Activated naive CD4-positive, alpha-beta T cell treated with anti-CD3 and anti-CD28 coated beads, Interleukin-2, amount 10 ng/mL, durations not matched to agents 7 days and 5 days (primary cell): ENCODE measurements at places on chromosomes 4 and X.

DNA sequence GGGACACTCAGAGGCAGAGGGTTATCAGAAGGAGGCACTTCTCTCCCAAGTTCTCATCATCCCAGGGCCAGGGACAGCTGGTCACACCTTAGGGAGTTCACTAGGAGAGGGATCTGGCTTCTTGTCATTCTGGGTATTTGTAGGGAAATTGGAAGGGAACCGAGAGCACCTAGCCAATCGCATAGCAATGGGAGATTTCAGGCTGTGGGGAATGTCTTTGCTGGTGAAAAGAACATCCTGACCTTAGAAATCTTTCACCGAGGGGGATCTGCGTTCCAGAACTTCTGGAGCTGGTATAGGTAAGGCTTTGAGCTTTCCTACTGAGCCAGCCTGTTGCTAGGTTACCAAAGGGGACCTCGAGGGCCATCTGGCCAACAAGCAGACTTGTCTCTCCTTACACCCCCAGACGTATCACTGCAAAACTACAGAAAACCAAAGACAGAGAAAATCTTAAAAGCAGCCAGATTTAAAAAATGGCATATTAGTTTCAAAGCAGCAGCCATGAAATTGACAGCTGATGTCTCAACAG, 6.8 kb downstream of the HTT-AS start:
- DNase-seq: no peak

GRCh38 chr4:101237773-101238172, 109.6 kb downstream of the PPP3CA start:
- no peak for DNase-seq

DNA sequence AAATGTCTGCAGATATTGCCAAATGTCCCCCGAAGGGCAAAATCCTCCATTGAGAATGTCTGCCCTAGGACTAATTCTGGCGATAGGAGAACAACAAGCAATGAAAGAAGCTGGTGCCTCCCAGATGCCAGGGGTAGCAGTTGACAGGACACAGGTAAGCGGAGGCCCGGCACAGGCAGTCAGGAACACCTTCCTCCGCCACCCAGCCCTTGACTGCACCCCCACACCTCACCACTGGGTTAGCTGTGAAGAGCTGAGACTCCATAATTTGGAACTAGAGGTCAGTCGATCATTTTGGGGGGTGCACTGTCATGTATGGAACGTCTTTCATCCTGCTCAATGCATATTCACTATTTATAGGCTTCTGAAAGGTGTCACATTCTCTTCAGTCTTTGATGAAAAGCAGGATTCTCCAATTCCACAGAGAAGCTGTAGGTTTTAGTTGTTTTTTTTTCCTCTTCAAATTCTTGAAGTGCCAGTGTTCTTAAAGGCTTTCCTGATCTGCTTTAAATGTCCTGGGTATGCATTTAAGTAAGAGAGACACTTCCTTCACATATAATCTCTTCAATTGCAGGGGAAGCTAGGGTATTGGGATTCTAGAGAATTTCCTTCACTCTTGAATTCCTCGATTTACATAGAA, 111.6 kb upstream of the ZFP42 start:
- DNase-seq: no peak

DNA sequence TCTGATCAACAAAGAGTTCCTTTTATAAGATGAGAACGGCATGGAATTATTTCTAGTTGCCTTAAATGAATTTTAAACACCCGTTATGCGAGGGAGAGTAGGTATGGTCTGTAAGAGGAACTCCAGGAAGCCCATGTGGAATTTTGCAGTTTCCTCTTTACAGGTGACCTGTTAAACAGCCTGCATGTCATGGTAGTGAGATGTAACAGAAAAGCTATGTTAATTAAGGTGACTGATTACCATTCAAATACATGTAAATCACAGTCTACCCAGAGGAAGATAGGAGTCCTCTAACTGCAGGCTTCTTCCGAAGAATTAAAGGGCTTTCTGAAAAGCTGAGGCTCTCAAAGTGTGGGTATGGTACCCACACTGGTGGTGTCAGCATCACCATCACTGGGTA, 163.6 kb downstream of the CBR4 start:
- DNase-seq: no peak

DNA sequence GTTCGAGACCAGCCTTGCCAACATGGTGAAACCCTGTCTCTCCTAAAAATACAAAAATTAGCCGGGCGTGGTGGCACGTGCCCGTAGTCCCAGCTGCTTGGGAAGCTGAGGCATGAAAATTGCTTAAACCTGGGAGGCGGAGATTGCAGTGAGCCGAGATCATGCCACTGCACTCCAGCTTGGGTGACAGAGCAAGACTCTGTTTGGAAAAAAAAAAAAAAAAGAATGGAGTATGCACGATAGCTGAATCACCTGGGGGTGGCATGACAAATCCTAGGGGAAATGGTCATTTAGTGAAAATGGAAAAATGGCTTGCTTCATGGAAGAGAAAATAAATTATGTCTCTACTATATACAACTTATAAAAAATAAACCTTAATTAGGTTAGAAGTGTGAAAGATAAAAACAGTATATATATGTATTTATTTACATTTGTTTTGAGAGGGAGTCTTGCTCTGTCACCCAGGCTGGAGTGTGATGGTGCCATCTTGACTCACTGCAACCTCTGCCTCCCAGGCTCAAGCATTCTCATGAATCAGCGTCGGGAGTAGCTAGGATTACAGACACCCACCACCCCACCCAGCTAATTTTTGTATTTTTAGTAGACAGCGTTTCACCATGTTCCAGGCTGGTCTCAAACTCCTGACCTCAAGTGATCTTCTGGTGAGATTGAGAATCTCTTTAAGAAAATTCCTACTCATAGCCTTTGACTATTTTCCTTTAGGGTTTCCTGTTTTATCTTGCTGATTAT, 19.3 kb upstream of the ING2 start:
- no peak for DNase-seq

GRCh38 chr4:10048941-10049697, 27.8 kb upstream of the SLC2A9 start:
- DNase-seq: no peak

GRCh38 chrX:150334100-150334499, 29.0 kb upstream of the MAMLD1 start:
- DNase-seq: no peak

GRCh38 chrX:104618106-104618895, 52.3 kb downstream of the IL1RAPL2 start:
- DNase-seq: no peak

DNA sequence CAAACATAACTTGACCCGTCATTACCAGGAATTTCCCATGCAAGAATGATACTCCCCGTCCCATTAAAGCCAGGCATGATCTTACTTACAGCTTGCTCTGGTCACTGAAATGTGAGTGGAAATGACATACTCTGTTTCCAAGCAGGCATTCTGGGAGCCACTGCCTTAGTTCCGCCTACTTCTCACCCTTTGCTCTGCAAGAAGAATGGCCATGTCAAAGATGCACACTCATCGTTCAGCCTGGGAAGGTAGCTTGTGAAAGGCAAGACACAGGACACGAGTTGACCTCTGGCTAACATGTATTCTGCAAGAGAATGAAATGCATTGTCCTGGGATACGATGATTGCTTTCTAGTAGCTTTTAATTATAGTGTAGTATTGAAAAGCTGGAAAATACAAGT, 1144.4 kb downstream of the NLGN4X start:
- DNase-seq: no peak

DNA sequence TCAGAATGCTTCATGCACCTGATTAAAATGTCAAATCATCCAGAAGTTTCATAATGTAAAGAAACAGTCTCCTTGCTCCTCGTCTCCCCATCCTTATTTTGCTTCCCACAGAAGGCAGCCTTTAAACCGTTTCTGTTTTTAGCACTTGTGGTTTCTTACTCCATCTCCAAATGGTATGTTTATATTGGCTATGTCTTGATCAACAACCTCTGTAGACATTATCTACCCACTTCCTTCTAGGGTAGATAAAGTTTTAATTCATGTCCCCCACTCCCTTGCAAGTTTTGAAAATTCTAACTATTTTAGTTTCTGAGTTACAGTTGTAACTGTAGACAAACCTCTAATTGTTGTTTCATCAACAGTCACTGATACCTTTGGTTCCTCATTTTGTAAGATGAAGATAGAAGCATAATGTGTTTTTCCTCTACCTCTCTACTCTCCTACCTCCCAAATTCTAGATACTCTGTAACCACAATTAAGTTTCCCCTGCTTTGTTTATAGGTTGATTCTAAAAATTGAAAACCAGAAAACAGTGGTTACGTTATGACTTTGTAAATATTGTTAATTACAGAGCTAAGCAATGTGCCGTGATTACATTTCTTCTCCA, 291.7 kb upstream of the GATB start:
- no peak for DNase-seq

DNA sequence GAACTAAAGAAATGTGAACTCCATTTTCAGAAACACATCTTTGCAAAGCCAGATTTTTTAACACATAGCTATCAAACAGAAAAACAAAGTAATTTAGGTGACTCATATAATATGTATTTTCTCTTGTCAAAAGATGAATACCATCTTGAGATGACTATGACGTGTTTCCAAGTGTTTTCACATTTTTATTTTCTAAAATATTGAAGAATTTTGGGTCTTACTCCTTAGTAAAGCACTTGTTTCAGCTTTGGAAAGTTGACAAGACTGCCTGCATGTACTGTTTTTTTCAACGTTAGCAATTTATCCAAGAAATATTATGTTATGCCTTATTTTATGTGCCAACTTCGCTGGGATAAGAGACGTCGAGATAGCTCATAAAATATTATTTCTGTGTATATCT, 733.9 kb upstream of the EPHA5 start:
- no peak for DNase-seq

DNA sequence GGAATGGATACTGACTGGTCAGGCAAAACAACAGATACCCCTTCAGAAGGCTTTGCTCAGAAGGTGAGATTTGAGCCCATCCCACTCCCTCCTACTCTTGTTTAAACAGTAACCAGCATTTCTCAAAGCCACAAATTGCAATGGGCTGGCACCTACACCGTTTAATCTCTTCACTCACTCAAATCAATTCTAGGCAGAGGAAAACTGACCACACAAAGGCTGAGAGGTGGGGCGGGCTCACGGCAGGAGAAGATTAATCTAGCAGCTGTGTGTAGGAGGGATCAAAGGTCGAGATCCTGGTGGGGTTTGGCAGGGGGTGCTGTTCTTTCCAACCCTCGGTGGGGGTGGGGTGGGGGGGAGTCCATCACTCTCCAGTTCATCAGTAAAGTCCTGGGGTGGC, 622.4 kb downstream of the BCOR start:
- no peak for DNase-seq

DNA sequence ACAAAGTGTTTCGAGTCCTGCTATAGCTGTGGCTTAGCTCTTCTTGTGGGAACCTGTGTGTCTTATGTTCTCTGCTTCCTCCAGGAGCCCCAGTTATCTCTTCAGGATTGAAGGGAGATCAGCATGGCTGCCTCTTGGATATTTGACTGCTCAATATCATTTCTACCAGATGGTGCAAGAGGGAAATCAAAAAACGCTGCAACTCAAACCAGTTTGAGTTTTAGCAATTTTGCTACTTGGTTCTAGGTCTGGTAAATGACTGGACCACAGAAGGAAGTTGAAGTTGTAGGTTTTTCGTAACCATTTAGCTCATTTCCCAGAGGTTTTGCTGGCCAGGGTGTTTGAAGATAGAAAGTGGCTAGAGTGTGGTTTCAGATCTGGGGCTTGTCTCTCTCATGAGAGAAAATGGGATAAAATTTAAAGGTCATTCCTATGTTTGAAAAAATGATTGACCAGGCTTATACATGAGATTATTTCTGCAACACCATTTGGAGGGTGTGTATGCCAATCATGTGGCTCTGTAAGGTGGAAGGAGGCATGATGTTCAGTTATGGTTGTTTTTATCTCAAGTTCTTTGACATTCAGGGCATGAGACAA, 210.4 kb downstream of the SPRY1 start:
- no peak for DNase-seq

DNA sequence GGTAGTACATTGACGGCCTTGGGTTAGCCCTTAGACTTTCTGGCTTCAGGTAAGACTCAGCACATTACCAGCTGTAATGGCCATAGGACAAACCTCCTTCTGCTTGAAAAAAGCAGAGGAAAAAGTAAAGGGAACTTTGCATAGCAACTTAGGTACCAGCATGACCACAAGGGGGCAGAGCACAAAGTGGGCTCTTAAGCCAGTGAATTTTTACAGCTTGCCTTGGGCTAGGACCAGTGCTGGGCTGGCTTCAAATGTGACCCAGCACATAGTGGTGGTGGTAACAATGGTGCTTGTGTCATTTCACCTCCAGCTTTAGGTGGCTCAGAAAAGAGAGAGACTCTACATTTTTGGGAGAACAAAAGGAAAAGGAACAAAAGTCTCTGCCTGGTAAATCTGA, 66.1 kb downstream of the KLHL4 start:
- DNase-seq: no peak

DNA sequence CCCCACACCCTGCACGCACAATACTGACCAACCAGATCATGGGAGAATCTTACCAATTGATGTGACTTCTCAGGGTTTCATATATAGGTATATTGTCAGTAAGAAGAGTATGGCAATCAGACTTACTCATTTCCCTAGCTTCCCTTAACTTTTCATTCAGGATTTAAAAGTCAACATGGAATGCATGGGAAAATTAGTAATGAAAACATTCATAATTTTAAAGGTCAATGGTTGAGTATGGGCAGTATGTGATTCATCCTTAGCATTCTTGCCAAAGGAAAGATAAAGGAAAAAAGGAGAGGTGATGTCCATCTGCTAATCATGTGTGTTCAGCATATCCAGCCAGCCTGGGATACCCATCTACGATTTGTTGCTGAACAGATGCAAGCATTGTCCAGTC, 4.0 kb downstream of the DIPK2B start:
- no peak for DNase-seq

- no peak for DNase-seq
Observed at GRCh38 chr4:7190278-7190594, 2.1 kb upstream of the SORCS2 start.

GRCh38 chrX:2299871-2300270, 200.9 kb downstream of the DHRSX start:
- no peak for DNase-seq

- no peak for DNase-seq
Observed at GRCh38 chr4:124943938-124944337, 231.4 kb upstream of the ANKRD50 start.

GRCh38 chr4:112287258-112287989, 1.7 kb upstream of the TIFA start:
- DNase-seq: no peak

- no peak for DNase-seq
Observed at GRCh38 chr4:151675411-151675971, 85.3 kb downstream of the GATB start.

GRCh38 chrX:134753718-134754008, 95.4 kb upstream of the PLAC1 start:
- no peak for DNase-seq

DNA sequence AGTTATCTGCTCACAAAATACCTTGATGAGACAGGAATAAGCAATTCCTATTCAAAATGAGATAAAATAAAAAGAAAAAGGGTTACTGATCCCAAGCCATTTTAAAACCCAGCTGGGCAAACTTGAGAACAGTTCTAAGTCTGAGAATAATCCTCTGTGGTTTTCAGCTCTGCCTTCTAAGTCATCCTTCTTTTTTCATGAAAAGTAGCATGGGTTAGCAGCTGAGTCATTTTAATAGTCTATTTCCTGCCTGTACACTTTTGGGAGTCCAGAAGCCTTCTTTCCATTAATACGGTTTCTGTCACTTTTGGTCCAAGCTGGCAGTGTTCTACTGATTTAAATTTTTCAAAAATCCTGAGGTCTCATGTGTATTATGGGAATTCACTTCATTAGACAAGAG, 374.3 kb downstream of the IQCM start:
- no peak for DNase-seq

- no peak for DNase-seq
Observed at GRCh38 chr4:92234393-92235176, 69.2 kb upstream of the GRID2 start.
